ENCODE measurements at places on chromosomes 16 and 17.
A peak's percentile ranks its signal among the peaks of the same experiment; 100 is the strongest.

GRCh38 chr17:15267996-15268395, 2.9 kb upstream of the PMP22 start:
- no peak for DNase-seq

- DNase-seq: peak; percentile 45
Measured at GRCh38 chr17:18381953-18382245, 4.3 kb downstream of the EVPLL start.

DNA sequence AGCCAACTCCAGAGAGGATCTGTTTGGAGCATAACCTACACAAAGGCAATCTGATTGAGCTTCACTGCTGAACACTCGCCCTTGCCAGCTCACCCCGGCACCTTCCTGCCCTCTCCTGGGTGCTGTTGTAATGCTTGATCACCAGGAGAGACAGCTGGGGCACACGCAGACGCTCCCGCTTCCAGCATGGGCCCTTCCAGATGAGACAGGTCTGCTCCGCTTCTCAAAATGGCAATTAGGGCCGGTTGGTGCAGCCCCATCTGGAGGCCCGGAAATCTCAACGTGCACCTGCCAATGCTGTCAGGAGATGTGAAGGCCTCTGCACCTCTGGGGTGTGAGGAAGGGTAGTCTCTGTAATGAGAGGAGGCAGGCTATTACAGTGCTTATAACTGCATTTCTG, 206.1 kb downstream of the ABCC12 start:
- no peak for DNase-seq

DNA sequence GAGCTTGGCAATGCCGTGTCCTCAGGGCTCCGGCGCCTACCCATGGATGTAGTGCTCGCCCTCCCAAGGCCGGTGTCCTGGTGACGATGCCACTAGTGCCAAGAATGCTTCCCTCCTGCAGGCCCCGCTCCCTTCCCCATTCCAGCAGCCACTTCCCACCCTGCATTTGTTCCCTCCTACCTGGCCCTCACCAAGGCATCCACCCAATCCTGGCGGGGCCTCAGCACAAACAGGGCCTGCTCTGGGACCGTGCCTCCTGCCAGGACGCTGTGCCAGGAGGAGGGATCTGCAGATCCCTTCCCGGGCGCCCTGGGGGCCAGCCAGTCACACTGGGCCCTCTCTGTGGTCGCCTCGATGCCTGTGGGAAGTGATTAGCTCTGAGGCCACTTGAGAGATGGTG, 25.1 kb downstream of the ABR start:
- no peak for DNase-seq

Measured in stimulated activated effector memory CD8-positive, alpha-beta T cell treated with anti-CD3 and anti-CD28 coated beads, Interleukin-12 subunit alpha, Interleukin-12 subunit beta, amount 100 ng/mL, for 72 hours (primary cell).